ENCODE measurements at places on chromosomes 16 and 17.

DNA sequence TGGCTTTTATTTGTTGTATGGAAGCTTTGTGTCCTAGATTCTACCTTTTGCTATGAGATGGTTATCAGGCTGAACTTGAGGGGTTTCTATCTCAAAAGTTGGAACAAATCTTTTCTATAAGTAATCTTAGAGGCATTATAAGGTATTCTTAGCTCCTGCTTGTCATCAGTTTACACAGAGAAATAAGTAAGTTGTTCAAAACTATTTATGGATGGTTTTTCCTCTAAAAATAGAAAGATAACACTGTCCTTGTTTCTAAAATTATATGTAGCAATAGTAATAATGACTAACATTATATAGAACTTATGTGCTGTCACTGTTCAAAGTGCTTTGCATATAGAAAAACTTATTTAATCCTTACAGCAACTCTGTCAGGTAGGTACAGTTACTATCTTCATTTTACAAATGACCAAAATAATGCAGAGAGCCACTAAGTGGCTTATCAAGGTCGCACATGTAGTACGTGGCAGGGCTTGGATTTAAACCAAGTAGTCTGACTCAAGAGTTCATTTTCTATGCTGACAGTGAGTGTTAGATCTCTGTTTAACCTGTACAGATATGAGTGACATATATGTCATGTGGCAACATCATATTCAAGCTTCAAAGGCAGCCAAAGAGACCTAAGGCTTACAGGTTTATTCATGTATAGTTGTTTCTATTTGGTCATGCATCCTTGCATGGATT lies 59.0 kb downstream of the PHKB start:
- no peak for DNase-seq

DNA sequence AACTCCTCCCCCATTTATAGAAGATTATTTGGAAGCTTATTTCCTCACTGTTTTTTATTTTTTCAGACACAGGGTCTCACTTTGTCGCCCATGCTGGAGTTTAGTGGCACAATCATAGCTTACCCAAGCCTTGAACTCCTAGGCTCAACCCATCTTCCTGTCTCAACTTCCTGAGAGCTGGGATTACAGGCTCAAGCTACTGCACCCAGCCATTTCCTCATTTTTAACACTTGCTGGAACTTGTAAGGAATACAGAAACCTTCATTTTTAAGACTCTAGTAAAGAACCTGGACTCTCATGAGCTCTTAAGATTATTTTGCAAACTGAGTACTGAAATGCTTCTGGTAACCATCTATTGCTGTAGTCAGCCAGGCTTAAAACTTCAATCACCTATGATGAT lies 29.9 kb downstream of the KANSL1 start:
- DNase-seq = no peak

- no peak for DNase-seq
These were observed 2.7 kb upstream of the CES1 start for GRCh38 chr16:55835581-55835980.

DNA sequence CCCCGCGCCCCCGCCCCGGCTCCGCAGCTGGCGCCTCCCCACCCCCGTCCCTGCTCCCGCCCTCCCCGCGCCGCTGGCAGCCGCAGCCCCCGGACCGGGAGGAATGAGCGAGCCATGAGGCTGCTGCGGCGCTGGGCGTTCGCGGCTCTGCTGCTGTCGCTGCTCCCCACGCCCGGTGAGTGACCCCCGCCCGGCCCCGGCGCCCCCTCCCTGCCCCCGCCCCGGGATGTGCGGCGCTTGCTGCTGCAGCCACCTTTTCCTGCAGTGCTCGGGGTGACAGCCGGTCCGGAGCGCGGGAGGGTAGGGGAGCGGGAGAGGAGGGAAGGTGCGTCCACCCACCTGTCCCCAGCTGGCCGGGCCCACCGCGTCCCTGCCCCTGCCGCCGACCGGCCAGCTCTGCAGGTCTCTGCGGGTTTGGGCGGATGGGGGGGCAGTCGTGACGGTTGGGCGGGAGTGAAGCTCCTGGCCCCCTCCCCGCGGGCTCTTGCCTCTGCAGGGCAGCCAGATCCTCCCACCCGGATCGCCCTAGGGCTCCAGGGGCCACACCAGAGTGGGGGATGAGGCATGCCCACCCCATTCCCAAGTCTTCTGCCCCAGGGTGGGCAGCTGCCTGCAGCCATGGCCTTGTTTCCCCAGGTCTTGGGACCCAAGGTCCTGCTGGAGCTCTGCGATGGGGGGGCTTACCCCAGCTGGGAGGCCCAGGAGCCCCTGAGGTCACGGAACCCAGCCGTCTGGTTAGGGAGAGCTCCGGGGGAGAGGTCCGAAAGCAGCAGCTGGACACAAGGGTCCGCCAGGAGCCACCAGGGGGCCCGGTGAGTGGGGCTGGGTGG lies 513 bp downstream of the ADAM11 start:
- no peak for DNase-seq

- DNase-seq = no peak
These were observed 20.8 kb upstream of the NXPH3 start for GRCh38 chr17:49554694-49555494.

GRCh38 chr17:38579934-38580333 lies 25.8 kb downstream of the SRCIN1 start:
- DNase-seq = no peak

- DNase-seq = peak; percentile 50
These were observed 1.1 kb upstream of the MLLT6 start for GRCh38 chr17:38703742-38704605.

DNA sequence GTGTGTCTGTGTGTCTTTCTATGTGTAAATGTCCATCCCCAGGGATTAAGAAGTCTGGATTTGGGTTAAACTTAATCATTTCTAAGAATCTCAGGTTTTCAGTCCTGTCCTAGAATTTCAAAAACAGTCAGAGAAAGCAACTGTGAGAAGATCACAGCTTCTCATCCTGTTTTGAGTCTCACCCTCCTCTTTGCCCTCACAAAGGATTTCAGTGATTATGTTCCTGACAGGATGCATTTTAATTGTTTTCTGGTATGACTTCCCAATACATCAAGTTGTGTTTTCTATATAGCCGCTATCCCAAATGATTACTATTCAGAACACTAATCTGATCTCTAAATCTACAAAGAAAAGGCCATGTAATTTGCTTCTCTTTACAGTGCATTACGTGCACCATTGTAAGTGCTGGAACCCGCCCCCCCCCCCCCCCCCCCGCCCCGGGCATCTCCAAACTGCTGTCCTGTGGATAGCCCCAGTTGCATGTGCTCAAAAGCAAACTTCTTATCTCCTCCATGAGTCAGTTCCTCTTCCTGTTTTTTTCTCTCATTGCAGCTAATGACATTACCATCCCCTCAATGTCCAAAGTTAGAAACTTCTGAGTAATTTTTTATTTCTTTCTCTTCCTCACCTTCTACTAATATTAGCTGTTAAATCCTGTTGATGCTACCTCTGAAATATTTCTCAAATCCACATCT lies 73.9 kb downstream of the CDH13 start:
- no peak for DNase-seq

Measured in NCI-H1436 treated with DMSO at 0.1 percent for 48 hours (cell line).